ENCODE measurements at places on chromosomes 4 and X.

DNA sequence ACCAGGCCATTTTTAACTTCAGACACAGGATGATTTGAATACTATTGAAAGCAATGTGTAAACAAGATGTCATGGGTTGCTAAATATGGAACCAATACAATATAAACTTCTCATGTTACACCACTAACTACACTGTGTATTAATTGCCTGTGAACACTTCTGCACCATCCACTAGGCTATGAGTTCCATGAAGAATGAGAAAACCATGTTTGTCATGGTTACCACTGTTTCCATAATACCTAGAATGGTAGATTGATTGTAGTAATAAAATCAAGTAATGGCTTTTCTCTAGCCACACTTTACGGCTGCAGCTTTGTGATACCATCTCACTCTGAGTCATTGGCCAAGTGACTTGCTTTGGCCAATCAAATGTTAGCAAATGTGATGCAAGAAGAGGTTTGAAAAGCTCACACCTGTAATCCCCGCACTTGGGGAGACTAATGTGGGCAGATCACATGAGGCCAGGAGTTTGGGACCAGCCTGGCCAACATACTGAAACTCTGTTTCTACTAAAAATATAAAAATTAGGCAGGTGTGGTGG, 19.9 kb upstream of the CYBB start:
- DNase-seq, result no peak

DNA sequence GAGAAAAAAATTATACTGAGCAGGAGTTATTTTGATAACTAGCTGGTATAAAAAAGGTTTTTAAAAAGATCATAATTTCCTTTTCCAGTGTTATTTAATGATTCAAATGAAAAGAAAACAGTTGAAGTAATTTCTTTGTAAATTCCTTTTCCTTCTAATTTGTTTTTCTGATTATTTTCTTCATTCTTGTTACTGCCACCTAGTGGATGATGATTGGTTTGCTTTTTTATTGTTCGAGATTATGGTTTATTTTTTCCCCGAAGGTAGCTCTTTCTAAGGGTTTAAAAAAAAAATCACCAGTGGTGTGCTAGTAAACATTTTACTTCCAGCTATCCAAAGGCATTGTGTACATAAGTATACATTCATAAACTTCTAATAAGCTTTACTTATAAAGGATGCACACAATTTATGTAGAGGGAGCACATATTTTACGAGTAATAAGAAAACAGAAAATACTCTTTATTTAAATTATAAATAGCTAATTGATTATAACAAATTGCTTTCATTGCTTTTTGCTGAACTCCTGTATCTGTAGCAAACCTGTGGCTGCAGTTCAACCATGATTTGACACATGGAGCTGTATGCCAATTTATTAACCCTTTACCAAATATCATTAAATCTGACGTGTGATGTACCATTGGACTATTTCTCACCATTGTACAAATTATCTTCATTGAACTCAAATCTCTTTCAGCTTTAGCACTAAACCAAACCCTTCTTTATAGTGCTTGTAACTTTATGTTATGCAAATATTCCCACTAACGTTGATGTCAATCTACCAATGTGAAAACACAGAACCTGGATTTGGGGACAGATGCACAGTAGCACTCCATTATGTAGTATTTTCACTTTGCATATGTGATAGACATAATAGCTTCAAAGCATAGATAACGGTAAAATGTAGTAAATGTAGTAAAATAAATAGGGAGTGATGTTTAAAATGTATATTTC, 97.8 kb upstream of the ANK2 start:
- no peak for DNase-seq

- no peak for DNase-seq
Observed at GRCh38 chrX:18895189-18895951, 88.5 kb downstream of the PHKA2 start.

- DNase-seq, result no peak
Observed at GRCh38 chr4:2083116-2083825, 24.1 kb downstream of the NAT8L start.

DNA sequence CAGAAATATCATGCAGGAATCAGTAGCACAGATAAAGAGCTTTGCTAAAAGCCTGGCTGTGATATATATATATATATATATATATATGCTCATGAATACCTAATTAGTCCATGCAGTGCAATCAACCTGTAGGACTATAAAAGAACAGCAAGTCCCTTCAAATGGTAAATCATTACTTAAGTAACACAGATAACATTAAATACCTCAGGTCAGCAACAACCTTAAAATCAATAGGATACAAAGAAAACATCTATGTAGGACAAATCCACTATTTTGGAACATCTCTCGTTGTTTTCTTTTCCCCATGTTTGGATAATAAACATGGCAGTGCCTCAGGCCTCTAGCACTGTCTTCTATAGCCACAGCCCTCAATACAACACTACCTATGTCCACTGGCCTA, 106.6 kb downstream of the FNIP2 start:
- no peak for DNase-seq

Measured in stimulated activated CD8-positive, alpha-beta memory T cell treated with anti-CD3 and anti-CD28 coated beads, Interleukin-7, amount 100 ng/mL, for 48 hours (primary cell).